ENCODE measurements at places on chromosomes 12 and 14. TPM values are rescaled to one million over a fixed set of nuclear protein-coding genes. Genes with fewer than 3 reads are reported as not detected.

The RIPK3 gene
- total RNA-seq, result 0.69 TPM

The CLEC7A gene
- 2.1 TPM for total RNA-seq

The XPOT gene
- 61.4 TPM for total RNA-seq

The GARIN6 gene
- total RNA-seq, result not detected
